ENCODE measurements at places on chromosomes 5 and 9.

DNA sequence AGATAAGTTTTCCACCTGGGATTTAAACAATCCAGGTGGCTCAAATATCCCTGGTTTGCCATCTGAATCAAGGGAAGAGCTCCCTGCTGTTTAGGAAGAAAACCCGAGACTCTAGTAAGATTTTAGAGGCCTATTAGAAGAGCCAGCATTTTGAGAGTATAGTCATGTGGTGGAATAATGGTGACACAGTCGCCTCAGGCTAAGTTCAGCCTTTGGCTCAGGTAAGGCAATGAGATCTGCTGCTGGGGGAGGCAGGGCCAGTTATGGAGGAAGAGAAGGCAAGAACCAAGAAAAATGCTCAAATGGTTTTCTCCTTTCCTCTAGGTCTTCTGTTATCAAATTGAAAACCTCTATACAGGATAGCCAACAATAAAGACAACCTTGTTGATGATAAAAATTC is 16.2 kb downstream of the RAD1 start:
- no peak for DNase-seq

GRCh38 chr9:107378006-107378405 is 94.9 kb downstream of the RAD23B start:
- no peak for DNase-seq

- no peak for DNase-seq
Observed at GRCh38 chr9:130239741-130240241, 25.8 kb upstream of the HMCN2 start.

GRCh38 chr9:35616681-35617459 is 1.3 kb downstream of the CD72 start:
- DNase-seq, result no peak

DNA sequence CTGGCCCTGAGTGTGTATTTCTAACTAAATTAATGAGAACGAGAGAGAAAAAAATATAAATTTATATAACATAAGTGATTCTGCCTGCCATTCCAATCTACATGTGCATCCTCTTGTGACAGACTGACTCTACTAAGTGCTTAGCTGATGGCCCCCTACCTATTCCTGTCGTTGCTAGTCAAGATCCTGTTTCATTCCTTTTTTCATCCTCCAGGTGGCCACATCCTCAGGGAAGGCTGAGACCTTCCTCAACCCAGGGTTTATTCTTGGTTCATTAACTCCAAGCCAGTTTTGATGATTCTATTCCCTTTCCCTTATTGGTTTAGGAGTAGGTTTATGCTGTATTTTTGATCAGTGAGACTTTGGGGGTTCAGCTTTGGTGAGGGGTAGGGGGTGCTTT is 201.3 kb downstream of the C9orf152 start:
- DNase-seq, result no peak

- no peak for DNase-seq
Observed at GRCh38 chr5:43244823-43245565, 53.0 kb downstream of the NIM1K start.

DNA sequence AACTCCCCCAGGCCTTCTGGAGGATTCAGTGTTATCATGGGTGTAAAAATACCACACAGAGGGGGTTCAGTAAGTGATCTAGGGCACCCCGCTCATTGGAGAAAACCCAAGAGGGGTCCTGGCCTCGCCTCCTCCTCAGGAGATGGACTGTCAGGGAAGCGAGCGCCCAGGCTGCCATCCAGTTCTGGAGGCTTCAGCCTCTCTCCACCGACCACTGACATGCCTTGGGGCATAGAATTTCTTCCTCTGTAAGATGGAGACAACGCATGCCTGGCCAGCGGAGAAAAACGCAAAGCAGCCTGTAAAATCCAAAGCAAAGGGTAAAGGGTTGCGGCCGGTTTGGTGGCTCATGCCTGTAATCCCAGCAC is 165.4 kb downstream of the COL23A1 start:
- DNase-seq, result no peak

GRCh38 chr5:117455236-117456233 is 880.9 kb upstream of the SEMA6A start:
- DNase-seq, result no peak

DNA sequence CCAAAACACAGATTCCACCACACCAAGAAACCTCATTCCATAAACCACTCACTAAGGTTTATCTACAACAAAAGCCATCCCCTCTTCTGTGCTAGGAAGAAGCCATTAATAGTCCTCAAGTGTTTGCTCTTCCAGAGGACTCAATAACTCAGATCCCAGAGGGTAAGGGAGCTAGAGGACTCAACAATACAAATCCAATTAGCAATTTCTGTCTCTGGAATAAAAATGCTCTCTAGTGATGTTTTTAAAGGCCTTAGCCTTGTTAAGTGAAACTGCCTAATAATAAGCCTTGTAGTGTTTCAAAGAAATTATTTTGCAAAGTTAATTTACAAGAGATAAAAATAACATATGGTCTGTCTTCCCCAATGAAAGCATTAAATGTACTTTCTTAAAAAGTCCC is 942.4 kb downstream of the CDH12 start:
- DNase-seq, result no peak

DNA sequence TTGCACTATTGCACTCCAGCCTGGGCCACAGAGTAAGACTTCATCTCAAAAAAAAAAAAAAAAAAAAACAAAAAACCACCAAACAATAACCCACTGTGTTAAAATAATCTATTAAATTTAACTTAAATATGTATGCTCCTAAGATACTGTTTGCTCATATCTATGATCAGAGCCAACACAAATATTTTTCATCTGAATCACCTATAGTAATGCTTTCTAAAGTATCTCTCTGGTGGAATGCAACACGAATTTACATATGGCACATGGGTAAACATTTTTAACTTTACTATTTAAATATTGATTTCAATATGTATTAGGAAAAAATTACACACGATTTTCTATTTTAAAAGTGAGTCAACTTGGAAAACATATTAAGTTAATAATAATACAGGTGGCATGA is 196.4 kb downstream of the RFX3 start:
- DNase-seq, result no peak
